ENCODE measurements at places on chromosomes 2 and 18.

GRCh38 chr2:104412384-104412783 lies 441.5 kb upstream of the POU3F3 start:
- DNase-seq: no peak

DNA sequence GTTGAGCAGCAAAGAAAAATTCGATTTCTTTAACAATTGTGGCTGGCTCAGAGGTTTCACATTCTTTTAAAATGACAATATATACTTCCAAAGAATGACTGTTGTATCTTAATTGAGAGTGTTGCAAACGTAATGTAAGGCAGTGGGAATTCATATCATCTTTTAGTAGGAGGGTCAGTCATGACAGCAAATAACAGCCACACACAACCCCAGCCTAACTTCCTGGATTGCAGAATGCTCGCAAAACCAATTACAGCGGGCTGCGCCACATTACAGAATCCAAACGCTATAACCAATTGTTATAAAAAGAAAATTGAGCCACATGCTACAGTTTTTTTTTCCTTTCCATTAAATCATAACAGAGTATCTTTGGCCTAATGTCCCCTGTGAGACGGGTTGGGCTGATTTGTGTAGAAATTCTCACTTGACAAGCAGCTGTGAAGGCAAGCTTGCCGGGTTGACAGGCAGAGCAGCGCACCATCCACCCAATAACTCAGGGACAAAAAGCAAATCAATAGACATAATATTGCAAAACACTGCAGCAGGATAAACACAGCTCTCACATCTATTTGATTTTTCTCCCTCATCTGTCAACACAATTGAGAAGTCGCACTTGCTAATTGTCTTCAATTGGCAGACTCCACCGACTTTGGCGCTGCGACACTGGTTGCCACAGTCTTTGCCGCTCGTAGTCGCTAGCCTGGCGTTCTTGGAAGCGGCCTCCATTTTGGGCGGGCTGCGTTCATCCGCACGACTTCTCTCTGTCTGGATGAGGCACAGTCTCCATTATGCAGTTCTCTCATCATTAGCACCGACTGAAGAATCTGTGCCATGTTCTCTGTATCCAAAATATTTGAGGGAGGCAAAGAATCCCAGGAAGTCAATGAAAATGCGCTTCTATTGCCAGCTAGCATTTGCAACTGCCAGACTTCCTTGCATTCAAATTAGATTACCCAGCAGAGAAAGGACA lies 95.0 kb upstream of the CCDC68 start:
- no peak for DNase-seq

- no peak for DNase-seq
Observed at GRCh38 chr2:176101842-176102241, 2.2 kb downstream of the HOXD12 start.

- DNase-seq: no peak
Observed at GRCh38 chr18:56803051-56803450, 151.9 kb downstream of the WDR7 start.

DNA sequence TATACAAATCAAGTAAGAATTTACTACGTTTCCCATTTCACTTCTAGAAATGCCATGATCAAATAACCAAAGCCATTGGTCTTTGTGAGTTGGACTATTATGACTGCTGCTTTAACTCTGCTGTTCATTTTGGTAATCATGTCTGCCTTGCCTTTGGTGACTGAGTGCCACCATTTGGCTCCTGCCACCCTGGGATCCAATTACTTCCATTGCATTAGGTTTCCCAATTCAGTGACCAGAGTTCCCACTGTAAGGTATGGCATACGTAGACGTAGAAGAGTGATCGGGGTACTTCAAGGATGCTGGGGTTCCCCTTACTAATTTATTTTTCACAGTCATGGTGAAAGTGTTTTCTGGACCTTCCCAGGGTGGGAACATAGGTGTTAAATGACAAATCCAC lies 90.1 kb downstream of the SPIRE1 start:
- no peak for DNase-seq

DNA sequence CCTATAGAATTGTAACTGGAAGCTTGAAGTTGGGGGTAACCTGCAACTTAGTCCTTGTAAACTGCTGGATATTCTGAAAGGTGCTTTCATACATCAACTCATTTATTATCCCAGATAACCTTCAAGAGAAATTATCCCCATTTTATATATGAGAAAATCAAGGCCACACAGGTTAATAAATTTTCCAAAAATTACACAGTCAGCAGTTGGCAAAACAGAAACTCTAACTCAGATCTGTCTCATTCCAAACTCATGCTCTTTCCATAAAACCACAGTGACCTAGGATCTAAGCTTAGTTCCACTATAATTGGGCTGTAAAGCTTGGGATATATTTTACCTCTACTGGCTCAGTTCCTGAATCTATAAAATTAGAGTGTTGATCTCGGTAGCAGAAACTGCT lies 167.6 kb upstream of the DDX18 start:
- no peak for DNase-seq

GRCh38 chr2:18005411-18005810 lies 126.9 kb downstream of the KCNS3 start:
- DNase-seq: no peak

- no peak for DNase-seq
Observed at GRCh38 chr2:36731941-36732672, 35.6 kb downstream of the VIT start.

GRCh38 chr18:63155169-63155852 lies 164.3 kb downstream of the BCL2 start:
- peak; percentile 58 for DNase-seq

DNA sequence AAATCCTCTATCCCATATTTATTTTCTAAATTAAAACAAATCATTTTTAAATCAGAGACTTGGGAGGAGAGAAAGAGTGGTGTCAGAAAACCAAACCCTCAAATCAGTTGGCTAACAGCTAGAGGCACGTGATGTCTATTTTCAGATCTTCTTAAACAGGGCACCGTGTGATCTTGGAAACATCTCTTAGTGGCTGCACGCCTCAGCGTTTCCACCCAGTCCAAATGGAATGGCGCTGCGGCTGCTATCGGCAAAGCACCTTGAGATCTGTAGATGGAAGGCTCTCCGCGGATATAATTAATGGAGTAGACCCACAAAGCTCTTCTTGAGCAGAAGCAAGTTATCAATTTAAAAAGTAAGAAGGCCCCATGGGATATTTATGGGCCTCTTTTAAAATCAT lies 50.0 kb downstream of the NRP2 start:
- DNase-seq: no peak

- no peak for DNase-seq
Observed at GRCh38 chr2:215693193-215693998, 257.5 kb upstream of the FN1 start.

GRCh38 chr18:74519320-74520095 lies 14.8 kb upstream of the CNDP1 start:
- DNase-seq: no peak

DNA sequence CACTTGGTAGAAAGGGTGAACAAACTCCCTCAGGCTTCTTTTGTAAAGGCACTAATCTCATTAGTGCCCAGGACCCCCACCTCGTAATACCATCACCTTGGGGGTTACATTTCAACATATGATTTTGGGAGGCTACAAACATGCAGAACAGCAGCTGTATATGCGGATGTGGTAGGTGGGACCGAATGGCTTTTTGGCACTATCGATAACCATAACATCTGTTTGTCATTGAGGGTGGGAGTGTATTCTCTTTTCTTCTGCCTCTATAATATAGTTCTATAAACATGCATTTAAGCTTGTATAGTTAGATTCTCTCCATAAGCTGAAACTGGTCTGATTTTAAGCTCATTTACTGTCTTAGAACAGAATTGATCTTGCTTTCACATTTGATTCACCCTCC lies 239.1 kb upstream of the BOD1L2 start:
- DNase-seq: no peak

GRCh38 chr2:128724547-128724946 lies 405.9 kb upstream of the HS6ST1 start:
- no peak for DNase-seq

- no peak for DNase-seq
Observed at GRCh38 chr2:43559391-43560230, 36.2 kb downstream of the THADA start.

DNA sequence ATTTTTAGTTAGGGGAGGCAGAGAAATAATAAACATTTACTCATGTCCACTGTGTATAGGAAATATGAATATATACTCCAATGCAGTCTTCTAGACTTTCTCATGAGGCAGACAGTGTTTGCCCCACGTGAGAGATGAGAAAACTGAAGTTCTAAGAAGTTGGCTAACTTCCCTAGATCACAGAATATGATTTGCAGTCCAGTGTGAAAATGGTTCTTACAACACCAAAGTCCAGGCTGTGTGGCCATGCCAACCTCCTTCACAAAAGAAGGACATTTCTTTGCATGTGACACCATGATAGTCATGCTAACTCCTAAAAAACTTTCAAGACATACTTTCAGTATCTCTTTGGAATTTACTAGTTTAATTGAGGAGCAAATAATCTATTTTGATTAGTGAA lies 143.7 kb downstream of the IRS1 start:
- no peak for DNase-seq

DNA sequence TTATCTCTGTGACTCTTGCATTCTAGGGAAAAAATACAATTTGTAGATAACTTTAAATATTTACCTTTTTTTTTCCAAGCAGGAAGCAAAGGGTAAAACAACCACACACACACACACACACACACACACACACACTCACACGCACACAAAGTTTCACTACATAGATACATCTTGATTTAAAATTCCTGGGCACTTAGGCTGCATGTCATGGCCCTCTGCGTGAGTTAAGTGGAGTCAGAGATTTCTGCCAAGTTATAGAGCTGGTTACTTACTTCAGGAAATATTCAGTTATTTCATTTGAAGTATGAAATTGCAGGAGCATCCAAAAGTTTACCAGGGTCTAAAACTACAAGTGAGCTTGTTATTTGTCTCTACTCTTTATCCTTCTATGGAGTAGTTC lies 612.0 kb downstream of the IRS1 start:
- DNase-seq: no peak

DNA sequence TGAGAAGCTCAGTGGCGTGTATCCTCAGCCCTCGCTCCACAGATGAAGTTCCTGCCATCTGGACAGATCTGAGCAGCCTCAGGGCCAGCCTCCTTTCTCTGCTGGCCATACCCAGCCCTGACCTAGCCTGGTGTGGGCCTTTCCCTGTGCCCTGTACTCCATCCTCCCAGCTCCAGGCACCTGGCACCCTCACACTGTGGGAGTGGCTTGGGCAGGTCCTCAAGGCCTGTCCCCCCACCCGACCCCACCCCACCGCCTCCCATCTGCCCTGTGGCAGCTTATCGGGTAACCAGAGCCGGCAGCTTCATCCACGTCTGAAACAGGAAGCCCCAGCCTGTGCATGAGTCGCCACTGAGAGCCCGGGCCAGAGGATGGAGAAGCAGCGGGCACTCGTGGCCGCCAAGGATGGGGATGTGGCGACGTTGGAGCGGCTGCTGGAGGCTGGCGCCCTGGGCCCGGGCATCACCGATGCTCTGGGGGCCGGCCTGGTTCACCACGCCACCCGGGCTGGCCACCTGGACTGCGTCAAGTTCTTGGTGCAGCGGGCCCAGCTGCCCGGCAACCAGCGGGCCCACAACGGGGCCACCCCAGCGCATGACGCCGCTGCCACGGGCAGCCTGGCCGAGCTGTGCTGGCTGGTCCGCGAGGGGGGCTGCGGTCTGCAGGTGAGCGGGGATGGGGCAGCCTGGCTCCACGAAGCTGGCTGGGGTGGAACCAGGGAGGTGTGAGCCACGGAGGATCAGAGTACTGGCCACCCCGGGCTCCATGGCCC lies at the start of gene ESPNL:
ESPNL (plus strand) TSS at position 292 of the 772 bp plus-strand sequence; CDS start at position 372, 80 bp downstream.
- DNase-seq: no peak

DNA sequence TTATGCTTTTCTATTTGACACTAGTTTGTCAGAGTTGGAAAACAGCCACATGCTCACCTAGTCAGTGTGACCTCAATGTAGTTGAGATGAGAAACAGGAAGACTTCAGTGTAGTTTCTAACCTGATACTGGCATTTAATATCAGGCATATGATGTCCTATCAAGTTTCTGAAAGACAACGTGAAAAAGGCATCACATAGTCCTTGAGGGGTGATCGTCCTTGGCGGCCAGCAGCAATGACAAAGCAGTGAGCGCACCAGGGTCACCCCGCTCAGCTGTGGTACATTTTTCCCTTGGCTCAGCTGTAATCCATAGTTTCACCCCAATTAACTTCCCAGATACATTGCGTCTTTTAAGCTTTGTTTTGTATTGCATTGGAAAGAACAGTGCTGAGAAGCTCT lies 4.3 kb downstream of the HSPE1 start:
- no peak for DNase-seq

GRCh38 chr2:197641666-197642065 lies 33.7 kb downstream of the RFTN2 start:
- DNase-seq: no peak

DNA sequence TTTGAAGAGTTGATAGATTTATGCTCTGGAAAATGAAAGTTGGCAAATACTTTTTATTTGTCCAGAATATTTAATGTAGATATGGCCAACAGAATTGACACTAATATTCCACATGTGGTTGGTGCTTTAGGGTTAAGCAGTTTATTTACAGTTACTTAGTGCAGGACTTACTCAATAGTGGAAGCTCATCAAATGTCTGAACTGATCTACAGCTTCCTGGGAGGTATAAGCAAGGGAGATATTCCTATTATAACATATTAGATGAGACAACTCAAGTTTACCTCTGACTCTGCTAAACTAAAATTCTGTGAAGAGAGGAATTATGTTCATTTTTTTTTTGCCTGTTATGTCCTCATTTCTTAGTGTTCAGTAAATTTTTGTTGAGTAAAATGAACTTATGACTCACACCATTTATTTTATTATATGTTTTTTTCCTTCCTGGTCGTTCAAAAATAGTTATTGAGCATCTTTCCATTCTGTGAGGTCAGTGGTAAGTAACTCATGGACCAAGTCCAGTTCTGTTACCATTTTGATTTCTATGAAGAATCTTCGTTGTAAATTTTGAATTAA lies 13.6 kb downstream of the ABI2 start:
- DNase-seq: no peak

DNA sequence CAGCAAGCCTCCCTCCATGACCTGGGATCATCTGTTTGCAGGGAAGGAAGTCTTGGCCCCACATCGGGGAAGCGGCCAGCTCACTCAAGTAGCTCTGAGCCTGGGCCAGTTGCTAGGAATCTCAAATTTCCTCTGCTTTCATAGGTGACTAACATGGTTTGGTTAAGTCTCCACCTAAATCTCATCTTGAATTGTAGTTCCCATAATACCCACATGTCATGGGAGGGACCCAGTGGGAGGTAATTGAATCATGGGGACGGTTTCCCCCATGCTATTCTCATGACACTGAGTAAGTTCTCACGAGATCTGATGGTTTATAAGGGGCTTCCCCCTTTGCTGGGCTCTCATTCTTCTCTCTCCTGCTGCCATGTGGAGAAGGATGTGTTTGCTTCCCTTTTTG lies 75.2 kb downstream of the LBH start:
- DNase-seq: no peak

GRCh38 chr2:23506531-23507266 lies 121.7 kb downstream of the KLHL29 start:
- no peak for DNase-seq

- no peak for DNase-seq
Observed at GRCh38 chr18:7198326-7198725, 32.6 kb upstream of the LRRC30 start.

- DNase-seq: no peak
Observed at GRCh38 chr2:109049022-109049421, 60.0 kb upstream of the EDAR start.

Measured in stimulated activated CD8-positive, alpha-beta memory T cell treated with anti-CD3 and anti-CD28 coated beads, Interleukin-7, amount 100 ng/mL, for 1 hour (primary cell).